SK-MEL-5 (cell line): ENCODE measurements at places on chromosomes 7 and 10. TPM values are rescaled to one million over a fixed set of nuclear protein-coding genes. Genes with fewer than 3 reads are reported as not detected.

TEX47 gene
- not detected in 2 replicates for total RNA-seq

GRCh38 chr10:126013489-126014281, 117.3 kb downstream of the FANK1 start:
- DNase-seq, result peak; percentile 3

OR2A25 gene
- total RNA-seq, result not detected in 2 replicates

BHLHA15 gene
- total RNA-seq, result not detected in 2 replicates
